Islet precursor cell (in vitro differentiated cells): ENCODE measurements at places on chromosomes 12 and 14.
A peak's percentile ranks its signal among the peaks of the same experiment; 100 is the strongest.

- DNase-seq = peak; percentile 62
Measured at GRCh38 chr14:35858521-35859209, 32.5 kb downstream of the BRMS1L start.

GRCh38 chr14:49461529-49462401, 124.4 kb downstream of the RPS29 start:
- no peak for DNase-seq

- no peak for DNase-seq
Measured at GRCh38 chr14:54667764-54668163, 100.8 kb downstream of the SAMD4A start.

DNA sequence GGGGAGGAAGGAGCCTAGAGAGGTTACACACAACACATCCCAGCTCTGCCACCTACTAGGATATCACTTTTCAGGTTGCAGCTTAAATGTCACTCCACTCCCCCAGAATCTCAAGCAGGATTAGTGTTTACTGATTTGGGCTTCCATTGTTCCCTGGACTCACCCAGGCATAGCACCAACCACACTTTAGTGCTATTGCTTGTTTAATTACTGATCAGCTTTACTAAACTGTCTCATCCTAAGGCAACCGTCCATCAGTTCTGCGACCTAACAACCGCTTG, 6.1 kb upstream of the KRT18 start:
- no peak for DNase-seq

GRCh38 chr12:24788886-24789285, 160.0 kb downstream of the BCAT1 start:
- DNase-seq = no peak

- DNase-seq = no peak
Measured at GRCh38 chr12:115577401-115577800, 700.1 kb downstream of the MED13L start.

DNA sequence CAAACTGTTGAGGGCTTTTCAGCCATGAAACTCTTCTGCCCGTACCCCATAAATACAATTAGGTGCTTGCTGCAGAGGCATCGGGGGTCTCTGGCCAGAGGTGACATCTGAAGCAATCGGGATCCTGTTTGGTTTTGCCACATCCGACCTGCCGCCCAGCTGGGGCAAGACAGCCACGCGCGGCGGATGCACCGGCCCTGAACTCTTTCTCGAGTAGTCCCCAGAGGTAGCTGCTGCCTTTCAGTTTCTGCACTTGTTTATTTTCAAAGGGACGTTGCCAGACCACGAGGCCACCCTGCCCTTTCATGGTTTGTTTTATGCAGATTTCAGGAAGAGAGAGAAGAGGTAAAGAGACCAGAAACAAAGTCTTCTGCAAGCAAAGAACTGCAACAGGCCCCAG, 10.6 kb upstream of the MLXIP start:
- no peak for DNase-seq

- no peak for DNase-seq
Measured at GRCh38 chr12:12056951-12057350, 13.8 kb upstream of the BCL2L14 start.

DNA sequence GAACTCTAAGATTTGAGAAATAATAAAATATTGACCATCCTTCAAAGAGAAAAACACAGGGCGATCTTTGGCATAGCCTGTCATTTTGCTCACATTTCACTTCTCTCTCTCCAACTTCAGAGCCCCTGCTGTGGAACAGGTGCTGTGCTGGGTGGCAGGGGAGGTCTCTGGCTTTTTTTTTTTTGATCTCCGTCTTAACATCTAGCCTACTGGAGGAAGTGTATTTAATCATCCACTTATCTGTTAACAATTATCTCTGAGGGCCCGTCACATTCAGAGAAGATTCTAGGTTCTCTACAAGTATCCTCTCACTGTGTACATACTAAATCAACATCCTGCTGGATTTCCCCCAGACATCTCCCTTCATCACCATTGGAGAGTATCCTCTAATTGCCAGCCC, 34.1 kb downstream of the CHST11 start:
- DNase-seq = no peak

- no peak for DNase-seq
Measured at GRCh38 chr12:118065380-118065779, 4.4 kb upstream of the WSB2 start.

DNA sequence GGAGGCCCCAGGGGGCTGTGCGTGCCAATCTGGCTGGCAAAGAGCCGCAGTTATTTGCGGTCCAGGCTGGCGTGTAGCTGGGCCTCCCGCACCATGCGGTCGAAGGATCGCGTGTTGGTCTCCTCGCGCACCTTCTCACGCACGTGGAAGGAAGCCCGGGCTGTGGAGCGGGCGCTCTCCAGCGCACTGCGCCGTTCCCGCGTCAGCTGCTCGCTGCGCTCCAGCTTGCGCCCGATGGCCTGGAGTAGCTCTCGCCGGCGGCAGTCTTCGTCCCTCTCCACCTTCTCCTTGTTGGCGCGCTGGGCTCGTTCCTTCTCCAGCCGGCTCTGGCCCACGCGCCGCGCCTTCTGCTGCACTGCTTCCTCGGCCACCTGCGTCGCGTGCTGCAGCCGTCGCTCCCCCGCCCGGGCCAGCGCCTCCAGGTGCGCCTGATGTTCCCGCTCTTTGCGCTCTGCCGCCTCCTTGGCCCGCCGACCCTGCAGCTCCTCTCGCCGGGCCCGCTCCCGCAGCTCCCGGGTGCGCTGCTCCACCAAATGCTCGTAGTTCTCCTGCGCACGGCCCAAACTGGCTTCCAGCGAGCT, 3.1 kb downstream of the CCDC177 start:
- DNase-seq = no peak

DNA sequence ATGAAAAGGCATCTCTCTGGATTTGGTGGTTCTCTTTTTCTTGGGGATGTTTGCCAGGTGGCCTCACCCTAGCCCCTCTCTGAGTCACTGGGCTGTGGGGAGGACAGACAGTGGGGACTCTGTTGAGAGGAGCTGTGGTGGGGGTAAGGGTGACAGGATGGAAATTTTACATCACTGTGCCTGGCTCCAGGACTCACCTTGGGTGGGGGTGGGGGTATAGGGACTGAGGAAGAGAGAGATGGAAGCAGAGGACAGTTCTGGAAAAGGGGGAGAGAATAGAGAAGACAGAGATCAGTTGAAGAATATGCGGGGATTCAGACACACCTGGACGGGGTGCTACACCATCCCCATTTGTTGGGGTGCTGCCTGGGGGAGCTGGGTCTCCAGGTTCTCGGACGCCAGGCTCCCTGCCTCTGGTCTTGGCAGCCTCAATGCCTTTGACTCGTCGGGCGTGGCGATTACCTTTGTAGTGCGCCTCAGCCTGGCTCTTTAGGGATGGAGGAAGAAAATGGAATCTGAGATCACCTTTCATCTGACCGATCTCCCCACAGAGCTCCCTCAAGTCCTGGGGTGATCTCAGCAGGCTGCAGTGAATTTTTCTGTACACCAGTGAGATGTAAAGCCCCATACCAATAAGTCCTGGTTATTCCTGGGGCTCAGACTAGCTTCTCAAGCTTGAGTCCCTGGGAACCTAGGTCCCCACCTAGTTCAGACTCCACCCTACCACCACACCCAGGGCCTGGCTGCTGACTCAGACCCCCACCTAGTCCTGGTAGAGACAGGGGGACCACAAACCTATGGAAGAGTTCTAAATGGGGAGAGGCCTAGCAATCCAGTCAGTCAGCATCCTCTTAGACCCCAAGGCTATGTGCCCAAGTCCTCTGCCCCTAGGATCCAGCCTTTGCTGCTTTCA, 9.6 kb upstream of the GPR84 start:
- DNase-seq = no peak

- DNase-seq = no peak
Measured at GRCh38 chr12:29073631-29074239, 75.3 kb upstream of the FAR2 start.

GRCh38 chr14:33280646-33281045, 342.0 kb downstream of the NPAS3 start:
- no peak for DNase-seq

DNA sequence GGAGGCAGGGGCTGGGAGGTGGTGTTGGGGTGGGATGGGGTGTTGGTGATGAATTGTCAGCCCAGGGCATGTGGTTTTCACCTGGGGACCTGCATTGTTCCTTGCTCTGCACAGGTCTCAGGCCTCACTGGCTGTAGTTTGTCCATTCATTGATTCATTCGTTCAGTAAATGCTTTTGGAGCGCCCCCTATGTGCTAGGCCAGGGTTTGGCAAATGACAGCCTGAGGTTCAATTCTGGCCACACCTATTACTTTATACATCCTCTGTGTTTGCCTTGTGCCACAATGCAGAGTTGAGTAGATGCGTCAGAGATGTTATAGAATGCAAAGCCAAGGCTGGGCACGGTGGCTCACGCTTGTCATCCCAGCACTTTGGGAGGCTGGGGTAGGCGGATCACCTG, 4.7 kb downstream of the ADCK1 start:
- no peak for DNase-seq

GRCh38 chr12:130364578-130364977, 26.9 kb downstream of the PIWIL1 start:
- DNase-seq = no peak

GRCh38 chr14:95544588-95544987, 9.7 kb downstream of the GLRX5 start:
- DNase-seq = no peak

GRCh38 chr14:61930101-61930857, 168.1 kb downstream of the SNAPC1 start:
- no peak for DNase-seq

DNA sequence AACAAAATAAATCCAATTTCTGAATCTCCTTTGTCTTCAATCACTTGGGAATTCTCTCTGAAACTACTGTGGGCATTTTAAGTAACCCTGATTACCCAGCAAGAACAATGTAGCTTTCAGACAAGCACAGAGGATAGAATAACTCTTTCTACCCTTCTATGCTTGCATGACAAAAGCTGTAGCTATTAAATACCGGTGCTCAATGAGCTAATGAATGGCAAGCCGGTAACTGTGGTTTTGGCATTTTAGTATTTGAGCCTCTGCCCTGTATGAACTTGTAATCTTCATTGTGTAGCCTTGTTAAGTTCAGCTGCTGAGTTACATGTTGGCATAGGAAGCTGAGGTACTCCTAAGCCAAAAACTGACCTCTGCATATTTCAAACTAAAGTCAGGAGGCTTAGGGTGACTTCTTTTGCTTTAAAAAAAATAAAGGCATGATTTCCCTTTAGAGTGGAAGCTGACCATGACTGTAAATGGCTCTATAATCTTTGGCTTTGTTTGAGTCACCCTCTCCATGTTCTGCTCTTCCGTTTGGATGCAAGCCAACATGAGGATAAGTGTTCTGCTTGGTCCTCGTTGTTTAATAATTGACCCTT, 171.0 kb upstream of the HIF1A start:
- DNase-seq = no peak

GRCh38 chr14:70964492-70964891, 57.2 kb downstream of the PCNX1 start:
- no peak for DNase-seq

DNA sequence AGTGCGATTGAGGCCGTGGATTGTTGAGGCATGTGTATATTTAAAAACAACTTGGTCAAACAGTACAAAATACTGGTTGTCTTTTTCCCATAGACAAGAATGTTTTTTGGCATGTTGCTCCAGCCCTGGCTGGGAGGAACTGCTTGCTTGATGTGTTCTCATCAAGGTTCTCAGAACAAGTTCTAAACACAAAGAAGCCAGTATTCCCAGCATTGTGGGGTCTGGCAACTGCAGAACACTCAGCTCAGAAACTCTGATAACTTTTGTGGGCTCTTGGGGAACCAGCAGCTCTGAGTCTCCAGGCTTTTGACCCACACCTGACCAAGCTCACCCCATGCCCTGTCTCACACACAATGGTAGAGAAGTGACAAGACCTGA, 27.1 kb upstream of the DICER1 start:
- no peak for DNase-seq

- no peak for DNase-seq
Measured at GRCh38 chr12:123118497-123118896, 32.4 kb downstream of the PITPNM2 start.

DNA sequence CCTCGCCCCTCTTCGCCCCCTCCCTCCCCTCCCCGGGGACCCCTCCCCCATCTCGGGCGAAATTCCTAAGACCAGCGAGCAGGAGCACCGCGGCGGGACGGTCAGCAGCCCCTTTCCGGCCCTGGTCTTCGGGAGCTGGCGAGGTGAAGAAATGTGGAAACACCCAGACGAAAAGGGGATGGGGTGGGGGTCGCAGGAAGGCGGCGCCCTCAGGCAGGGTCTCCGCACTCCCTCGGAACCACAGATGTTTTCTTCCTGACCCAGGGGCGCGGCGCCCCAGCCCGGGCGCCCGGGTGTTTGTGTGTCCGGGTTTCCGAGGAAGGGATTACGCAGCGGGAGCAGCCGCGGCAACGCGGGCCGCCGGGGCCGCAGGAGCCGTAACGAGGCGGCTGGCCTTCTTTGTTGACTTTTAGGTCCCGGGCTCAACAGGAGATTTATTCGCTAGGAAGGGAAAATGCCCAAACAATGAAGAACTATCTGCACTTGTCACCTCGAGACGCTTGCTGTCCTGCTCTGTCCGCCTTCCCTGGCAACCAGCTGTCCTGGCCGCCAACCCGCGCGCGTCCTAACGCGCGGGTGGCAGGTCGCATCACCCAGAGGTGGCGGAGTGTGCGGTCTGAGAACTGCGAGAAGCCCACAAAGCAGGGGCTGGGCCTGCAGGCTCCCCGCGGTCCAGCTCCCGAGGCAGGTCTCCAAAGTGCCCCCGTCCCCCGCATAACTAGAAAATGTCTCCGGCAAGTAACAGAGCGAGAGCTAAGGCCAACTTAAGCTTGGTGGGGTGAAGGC, 7.0 kb downstream of the FOXA1 start:
- no peak for DNase-seq

- DNase-seq = no peak
Measured at GRCh38 chr14:51897791-51898355, 37.5 kb downstream of the GNG2 start.
